ENCODE measurements at places on chromosomes 6 and 20. TPM values are rescaled to one million over a fixed set of nuclear protein-coding genes. Genes with fewer than 3 reads are reported as not detected.
A peak's percentile ranks its signal among the peaks of the same experiment; 100 is the strongest.

- DNase-seq, result no peak
Measured at GRCh38 chr20:61810066-61810737, 255.5 kb downstream of the TAF4 start.

DNA sequence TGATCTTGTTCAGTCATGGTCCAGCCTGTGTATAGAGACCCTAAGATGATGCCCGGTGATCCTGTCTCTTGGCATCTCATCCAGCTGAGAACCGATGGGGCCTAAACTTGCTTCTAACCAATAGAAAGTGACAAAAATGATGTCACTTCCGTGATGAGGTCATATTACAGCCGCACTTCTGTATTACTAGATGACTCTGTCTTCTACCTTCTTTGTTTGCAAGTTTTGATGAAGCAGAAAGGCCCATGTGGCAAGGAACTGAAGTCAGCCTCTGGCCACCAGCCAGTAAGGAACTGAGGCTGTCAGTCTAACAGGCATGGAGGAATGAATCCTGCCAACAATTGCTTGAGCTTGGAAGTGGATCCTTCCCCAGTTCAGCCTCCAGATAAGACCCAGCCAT lies 32.8 kb upstream of the HLA-C start:
- DNase-seq, result no peak

- DNase-seq, result peak; percentile 93
Measured at GRCh38 chr20:46057856-46058598, 29.0 kb downstream of the SLC12A5 start.

- no peak for DNase-seq
Measured at GRCh38 chr6:8731874-8732273, 296.5 kb upstream of the SLC35B3 start.

DNA sequence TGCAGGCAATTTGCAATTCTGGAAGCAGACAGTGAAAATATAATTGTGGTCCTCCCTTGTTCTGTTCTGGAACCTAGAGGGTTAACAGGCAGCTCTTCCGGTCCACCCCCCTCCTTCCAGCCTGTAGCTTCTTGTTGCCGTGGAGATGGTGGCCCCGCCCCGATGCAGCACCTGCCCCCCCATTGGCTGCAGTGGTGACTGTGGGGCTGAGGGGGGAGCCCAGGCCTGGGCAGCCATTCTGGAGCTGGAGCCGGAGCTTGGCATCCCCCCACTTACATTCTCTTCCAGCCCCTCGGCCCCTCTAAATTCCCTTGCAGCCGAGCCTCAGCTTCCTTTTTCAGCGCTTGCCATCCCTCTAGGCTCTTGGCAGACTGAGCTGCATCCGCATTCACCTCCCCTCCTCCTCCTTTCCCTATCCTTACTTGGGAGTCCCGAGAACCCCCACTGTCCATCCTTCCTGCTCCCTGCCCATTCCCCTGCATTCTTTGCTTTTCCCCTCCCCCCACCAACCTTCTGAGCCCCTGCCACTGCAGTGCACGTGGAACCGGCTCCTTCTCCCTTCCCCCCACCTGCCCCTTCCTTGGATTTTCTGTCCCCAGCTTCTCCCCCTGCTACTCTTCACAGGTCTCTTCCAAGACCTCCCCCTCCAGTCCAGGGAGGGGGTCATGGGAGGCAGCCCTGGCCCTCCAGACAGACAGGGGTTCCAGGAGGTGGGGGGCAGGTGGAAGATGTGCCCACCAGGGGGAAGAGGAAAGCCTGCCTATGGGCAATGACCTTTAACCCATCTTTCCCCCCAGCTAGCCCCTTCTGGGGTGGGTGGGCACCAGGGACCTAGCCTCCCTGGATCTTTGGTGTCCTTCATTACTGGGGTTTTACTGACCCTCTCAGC lies 11.4 kb downstream of the SYNGAP1 start:
- DNase-seq, result peak; percentile 97

DNA sequence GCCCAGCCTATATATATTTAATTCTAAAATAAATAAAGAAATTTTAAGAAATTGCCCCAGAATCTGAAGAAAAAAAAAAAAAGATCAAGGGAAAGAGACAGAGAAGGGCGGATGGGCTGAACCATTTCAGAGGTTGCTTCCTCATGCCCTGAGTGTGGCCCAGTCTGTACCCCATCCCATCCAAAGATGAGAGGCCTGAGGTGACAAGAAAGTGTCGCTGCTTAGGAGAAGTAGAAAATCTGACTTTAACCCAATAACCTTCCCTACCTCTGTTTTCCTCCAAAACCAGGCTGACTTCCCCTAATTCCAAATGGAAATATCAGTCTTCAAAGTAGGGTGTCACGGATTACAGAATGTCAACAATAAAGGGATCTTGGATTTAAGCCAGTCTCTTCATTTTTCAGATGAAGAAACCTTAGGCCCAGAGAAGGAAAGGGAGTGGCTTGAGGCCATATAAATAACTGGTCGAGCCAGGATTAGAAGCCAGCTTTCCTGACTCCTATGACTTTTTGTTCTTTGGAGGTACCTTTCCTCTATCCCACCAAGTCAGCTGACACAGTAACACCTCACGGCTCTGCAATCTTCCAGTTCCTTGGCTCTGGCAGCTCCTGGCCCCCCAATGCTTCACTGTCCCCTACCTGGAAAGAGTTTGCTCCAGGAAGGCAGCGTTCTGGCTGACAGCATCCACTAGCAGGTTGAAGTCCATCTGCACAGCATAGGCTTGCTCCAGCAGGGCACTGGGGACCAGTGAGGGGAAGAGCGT lies 10.1 kb downstream of the GSS start:
- no peak for DNase-seq

GRCh38 chr6:37534893-37535292 lies 35.2 kb upstream of the CCDC167 start:
- DNase-seq, result no peak

The DHX35 gene
- 20.1 TPM for total RNA-seq

The CFAP61 gene
- not detected for total RNA-seq

The NR2E1 gene
- total RNA-seq, result not detected
